GM13976 (cell line): ENCODE measurements at places on chromosomes 12 and 14.

- DNase-seq, result peak; percentile 76
Observed at GRCh38 chr12:54658306-54659264, 10.4 kb upstream of the DCD start.

DNA sequence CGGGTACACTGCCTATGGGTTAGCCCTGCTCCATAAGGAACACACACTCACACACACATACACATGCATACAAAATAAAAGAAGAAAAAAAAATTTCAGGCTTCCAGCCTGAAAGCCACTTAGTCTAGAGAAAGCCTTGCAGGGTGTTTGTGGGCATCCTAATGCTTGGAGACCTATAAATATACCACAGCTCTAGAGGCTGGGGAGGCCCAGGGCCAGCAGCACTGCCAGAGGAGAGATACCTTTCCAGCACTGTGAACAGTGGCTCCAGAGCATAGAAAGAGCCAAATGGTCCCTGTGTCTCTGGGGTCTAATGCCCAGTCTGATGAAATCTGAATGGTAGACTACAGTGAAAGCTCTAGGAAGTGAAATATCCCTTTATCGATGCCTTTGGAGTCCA is 12.9 kb downstream of the FAM161B start:
- DNase-seq, result no peak

DNA sequence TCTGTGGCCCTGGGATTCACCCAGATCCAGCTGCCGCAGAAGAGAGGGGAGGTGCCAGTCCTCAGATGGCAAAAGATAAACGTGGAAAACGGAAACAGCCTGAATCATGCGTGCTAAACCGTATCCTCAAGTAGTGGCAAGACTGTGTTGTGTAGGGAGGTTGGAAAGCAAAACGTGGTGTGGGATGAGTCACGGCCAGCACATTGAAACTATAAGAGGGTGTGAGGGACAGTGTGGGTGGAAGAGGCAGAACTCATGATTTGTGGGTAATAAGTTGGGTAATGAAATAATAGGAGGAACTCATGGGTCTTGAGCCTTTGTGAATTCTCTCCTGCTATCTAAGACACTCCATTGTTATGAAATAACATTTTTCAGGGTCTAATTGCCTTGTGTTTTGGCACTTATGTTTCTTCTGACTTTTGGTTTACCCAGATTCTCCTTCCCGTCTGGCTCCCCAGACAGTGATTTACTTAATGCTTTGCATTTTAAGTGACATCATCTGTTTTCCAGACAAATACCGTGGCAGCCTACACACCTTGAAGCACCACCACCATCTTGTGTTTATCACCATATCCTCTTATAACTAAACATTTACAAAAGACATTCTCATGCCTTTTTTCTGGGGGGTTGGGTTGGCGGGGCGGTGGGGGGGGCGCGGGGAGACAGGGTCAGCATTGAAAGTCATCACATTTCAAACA is 62.3 kb upstream of the PTCSC3 start:
- DNase-seq, result no peak

GRCh38 chr14:102071283-102071998 is 15.4 kb downstream of the HSP90AA1 start:
- no peak for DNase-seq

DNA sequence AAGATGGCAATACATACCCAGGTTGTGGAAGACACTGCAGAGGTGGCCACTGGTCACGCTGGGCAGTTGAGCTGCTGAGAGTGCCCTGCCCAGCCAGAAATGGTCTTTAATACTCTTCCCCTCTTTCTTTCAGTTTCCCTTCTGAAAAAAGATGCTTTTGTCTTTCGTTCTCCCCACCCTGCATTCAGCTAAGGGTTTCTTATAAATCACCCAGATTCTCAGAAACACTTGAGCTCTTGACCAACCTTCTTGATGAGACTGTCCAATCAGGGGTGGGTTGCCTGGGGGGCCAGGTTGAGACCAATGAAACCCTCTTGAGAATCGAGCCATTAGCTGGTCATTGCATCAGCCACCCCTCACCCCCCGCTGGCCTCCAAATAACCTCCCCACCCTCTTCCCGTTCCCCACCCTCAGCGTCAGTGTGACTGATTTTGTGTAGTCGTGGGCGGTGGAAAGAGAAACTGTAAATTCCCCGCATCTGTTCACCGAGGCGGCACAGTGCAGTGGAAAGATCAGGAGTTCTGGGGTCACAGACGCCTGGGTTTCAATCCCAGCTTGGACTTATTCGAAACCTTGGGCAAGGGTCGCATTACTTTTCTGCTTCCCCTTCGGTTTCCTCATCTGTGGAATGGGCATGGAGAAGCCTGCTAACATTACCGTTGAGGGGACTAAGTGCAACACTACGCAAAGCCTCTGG is 52.3 kb downstream of the SLC25A47 start:
- peak; percentile 78 for DNase-seq

GRCh38 chr14:54565785-54566409 is 1.0 kb upstream of the SAMD4A start:
- DNase-seq, result peak; percentile 87
